ENCODE measurements at places on chromosomes 13 and 19.
A peak's percentile ranks its signal among the peaks of the same experiment; 100 is the strongest.

GRCh38 chr19:47322058-47322457, 9.9 kb upstream of the C5AR2 start:
- no peak for DNase-seq

GRCh38 chr19:14525729-14526128, 3.7 kb upstream of the TECR start:
- DNase-seq: no peak

- DNase-seq: no peak
These were observed 38.6 kb upstream of the ZNF30 start for GRCh38 chr19:34888091-34888490.

GRCh38 chr13:76641056-76641455, 245.1 kb downstream of the KCTD12 start:
- no peak for DNase-seq

DNA sequence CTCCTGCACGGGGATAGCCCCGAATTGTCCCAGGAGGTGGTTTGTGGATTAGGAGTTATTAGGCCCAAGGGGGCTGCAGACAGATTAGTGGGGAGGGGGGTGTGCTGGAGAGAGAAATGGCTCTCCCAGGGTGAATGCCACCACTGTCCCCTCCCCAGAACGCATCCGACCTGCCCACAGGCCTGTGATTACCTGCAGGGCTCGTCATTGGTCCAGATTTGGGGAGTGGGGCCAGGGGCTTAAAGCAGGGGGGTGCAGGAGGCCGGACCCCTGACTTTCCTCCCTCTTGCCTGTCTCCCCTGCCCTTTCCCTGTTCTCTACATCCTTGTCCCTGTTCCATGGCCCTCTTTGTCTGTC, 1.2 kb downstream of the NRTN start:
- DNase-seq: no peak

DNA sequence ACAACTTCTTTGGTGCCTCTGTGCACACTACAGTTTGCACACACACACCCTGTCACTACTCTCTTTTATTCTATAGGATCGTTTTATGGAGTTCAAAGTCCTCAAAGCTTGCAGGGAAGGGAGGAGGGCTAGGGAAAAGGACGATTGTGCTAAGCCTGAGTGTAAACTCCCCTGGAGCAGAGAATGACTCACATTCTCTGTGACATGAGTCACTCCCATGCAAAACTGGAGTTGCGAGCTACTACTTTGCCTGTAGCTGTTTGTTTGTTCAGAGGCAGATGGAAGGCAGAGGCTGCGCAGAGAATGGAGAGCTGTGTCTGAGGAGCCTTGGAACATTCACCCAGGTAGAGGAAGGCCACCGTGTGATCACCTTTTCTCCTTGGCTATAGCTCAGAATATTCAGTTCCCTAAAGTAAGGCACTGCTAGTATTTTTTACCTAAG, 80.5 kb upstream of the MBNL2 start:
- peak; percentile 75 for DNase-seq

DNA sequence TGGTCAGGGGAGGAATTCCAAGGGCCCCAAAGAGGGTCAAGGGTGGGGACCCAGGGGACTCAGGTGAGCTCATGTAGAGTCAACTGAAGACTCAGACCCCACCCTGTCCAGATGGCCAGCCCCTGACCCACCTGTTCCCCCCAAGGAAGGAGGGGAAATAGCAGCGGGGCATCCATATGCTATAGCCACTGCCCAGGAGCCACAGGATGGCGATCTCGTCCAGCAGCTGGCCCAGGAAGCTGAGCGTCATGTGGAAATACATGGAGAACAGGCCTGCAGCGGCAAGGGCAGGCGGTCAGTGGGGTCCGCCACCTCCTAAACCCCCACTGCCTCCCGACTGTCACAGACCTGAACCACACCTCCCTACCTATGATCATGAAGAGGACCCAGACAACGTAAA, 21.4 kb downstream of the ACER1 start:
- DNase-seq: no peak

GRCh38 chr13:63896321-63896720, 2480.7 kb upstream of the PCDH20 start:
- no peak for DNase-seq

DNA sequence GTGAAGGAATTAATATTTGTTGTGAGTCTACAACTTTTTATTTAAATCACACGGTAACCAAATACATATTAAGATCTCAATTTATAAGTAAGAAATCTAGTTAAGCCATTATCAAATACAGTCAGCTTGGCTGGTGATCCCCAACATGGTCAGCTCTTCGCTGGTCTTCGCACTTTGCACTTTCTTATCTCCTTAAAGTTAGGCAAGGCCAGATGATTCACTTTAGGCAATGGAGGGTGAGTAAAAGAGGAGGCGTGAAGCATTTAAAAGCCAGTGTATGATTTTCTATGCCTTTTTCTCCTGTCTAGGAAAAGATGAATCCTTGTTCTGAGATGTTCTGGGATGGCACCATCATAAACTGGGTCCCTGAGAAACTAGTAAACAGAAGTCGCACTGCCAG, 793.7 kb upstream of the ARGLU1 start:
- no peak for DNase-seq

DNA sequence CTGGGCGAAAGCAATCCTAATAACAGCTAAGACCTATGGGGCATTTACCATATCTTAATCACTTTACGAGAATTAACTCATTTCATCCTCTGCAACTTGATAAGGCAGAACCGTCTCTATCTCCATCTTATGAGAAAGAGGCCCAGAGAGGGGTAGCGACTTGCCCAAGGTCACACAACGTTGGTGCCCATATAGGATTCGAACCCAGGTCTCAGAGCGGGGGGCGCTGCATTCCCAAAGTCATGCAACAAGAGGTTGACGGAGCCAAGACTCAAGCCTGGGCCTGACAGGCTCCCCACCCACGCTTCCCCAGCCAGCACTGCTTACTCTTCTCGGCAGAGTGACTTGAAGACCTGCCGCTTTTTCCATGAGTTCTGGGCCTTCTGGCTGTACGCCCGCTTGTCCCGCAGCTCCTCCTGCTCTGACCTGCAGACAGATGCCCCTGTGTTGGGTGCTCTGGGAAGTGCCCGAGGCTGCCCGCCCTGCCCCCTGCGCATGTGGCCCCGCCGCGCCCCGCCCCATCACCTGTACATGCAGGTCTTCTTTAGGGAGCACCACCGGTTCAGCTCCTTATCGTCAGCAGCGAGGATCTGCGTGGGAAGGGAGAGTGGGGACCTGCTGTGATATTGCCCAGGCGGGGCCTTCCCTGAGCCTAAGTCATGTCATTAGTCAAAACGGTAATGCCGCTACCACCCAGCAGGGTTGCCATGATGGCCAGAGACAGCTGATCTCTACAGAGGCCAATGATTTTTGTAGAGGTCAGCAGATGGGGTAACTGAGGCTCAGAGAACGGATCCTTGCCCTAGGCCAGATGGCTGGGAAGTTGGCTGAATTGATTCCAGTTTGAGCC, 10.8 kb downstream of the KRI1 start:
- no peak for DNase-seq

GRCh38 chr19:53947624-53948023, 15.1 kb upstream of the CACNG8 start:
- no peak for DNase-seq

- DNase-seq: no peak
These were observed 98.7 kb downstream of the FAM216B start for GRCh38 chr13:42880056-42880605.

- DNase-seq: no peak
These were observed 2.7 kb downstream of the ALDH16A1 start for GRCh38 chr19:49455773-49456172.

- DNase-seq: no peak
These were observed 180.2 kb upstream of the TSC22D1 start for GRCh38 chr13:44756276-44756810.

GRCh38 chr13:19960653-19960976, 2.1 kb downstream of the ZMYM2 start:
- no peak for DNase-seq

GRCh38 chr19:35118268-35119020, 2.8 kb downstream of the FXYD3 start:
- DNase-seq: no peak

DNA sequence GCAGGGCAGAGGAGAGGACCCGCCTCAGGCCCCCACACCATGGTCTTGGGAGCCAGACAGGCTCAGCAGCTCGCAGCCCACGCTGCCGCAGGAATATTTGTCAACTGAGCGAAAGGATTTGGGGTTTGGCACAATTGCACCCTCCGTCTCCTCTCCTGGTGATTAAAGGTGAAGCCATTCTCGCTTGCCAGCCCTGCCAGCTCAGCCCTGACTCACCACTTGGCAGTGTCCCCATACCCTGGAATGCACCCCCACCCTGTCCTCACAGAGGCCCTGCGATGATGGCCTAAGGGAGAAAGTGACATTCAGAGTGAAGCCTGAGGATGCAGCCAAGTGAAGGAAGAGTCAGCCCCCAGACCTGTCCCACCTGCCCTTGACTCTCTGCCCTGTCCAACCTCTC, 18.8 kb downstream of the CYTH2 start:
- DNase-seq: peak; percentile 88

DNA sequence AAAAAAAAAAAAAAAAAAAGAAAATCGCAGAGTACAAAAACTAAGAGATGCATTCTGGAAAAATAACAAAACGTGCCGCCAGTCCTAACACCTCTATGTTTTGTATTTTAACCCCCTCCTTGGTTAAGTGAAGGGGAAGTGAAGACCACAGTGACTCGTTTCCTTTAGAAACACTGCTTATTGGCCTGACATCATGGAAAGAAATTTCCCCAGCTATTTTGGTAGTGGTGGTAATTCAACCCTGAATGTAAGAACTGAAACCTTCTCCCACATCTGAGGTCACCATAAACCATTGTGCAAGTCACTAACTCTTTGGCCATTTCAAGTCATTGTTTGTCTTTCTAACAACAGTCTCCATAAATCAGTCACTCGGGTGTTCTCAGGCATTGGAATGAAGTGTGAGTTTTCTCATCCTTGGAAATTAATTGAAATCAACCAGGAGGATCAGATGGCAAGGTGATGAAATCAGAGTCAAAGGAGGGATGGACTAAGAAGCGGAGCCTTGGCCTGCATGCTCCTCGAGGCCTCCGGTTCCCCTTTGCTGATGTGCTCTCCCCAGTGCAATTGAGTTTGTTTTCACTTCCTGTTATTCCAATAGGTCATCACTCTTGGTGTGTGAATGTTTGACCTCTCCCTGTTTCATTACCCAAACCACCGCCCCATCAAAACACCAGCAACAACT, 443.9 kb downstream of the FGF9 start:
- no peak for DNase-seq

GRCh38 chr13:23620211-23620610, 50.0 kb downstream of the TNFRSF19 start:
- no peak for DNase-seq

DNA sequence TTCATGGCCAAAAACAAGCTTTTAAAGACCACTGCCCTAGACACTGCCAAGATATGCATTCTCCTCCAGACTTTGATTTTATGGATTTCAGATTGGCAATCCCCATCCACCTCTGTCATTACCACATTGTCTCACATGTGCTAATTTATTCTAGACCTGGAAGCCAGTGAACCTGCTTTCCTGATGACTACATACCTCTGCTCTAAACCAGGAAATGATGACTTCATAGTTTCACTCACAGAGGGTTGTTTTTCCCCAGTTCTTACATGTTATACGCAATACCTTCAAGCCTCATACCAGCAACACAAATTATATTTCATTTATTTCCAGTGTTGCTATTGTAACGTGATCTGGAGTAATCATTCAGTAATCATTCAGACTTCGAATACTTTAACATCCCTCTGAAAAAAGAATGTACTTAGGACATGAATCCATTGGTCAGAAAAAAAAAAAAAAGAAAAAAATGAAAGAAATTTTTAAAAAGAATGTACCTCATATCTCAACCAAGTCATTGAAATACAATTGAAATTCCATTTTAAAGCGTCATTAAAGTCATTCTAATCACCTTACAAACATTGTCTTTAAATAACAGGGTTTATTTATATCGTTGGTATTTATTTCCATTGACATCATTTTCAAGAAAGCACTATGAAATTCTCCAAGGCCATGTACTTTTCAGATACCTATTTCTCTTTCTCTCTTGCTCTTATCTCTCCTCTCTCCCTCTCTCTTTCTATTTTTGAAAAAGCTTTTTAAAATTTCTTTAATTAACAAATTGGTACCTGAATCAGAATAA, 33.4 kb upstream of the KLF5 start:
- no peak for DNase-seq

DNA sequence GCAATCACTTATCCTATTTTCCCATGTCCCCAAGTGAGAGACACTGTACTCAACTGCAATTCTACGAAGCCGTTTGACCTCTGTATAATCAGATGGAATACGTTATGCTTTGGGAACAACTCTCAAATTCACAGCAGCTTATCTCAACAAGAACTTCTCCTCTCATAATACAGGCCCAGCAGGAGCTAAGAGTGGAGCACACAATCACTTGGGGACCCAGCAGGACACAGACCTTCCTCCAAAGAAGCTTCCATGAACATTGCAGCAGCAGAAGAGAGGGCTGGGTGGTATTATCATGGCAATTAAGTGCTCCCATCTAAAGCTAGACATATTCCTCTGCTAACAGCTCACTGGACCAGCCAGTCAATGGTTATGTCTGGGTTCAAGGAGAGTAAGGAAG, 428.3 kb upstream of the MIR17HG start:
- DNase-seq: no peak

DNA sequence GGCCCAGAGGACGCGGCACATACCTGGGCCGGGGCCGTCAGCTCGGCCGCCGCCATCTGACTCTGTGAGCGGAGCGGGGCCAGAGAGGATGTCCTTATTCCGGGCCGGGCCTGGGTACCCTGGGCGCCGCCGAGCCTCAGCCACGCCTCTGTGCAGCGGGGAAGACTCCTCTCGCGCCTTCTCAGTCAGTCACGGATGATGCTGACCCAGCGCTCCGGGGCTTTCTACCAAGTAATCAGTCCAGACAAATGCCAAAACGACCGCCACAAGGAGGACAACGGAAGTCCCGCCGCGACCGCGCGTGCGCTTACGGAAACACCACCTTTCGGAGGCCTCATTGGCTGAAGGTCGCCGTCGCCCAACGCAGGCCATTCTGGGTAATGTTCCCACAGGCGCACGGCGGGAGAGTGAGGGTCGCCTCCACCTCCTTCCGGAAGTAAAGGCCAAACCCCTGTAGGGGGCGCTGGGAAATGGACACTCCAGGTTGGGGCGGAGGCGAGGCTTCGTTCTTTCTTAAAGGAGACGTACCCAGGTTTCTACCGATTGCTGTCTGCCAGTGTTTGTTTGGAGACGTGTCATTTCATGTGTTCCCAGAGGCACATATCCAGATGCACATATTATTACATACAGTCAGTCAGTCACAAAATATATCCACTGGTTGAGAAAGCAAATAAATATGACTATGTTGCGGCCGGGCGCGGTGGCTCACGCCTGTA, at the start of gene ZNF256:
TSS of gene ZNF256 (minus strand) at position 288 of the 716 bp plus-strand sequence. CDS start at position 56, 232 bp downstream.
- DNase-seq: peak; percentile 97

Data from HTR-8/SVneo (cell line).